HTR-8/SVneo (cell line): ENCODE measurements at places on chromosomes 6 and 20.

DNA sequence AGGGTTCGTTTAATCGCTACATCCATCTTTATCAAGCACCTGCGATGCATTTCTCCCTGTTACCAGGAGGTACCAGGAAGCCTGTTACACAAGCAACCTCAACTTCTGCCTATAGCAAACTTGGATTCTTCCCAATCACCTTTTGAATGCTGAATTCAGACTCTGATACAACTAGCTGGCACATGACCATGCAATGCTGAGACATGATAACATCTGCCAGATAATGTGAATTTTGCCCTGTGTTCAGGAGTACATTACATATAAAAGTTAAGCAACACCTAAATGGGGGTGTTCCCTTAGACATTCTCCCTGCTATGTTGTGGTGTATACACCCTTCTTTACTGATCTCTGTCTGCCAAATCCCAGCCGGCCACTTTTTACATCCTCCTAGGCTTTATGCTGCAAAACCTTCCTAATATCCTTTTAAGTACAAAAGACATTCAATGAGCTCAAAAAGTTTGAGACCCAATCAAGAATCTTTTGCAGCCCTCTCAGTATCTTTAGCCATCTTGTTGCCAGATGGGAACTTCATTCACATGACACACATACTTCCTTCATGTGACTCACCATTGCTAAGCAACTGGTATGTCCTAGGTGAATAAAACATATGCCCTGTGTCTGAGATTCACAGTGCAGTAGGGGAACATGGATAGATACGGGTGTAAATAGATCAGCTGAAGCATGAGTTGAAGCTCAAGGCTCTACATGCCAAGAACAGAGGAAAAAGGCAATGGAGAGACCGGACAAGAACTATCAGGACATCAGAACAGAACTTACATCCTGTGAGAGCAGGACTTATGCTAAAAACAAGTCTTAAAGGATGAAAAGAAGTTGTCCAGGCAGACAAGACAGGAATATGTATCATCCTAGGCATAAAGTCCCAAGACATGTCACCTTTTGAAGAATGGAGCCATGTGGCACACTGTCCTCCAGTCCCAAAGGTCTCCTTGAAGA, 84.3 kb downstream of the ZHX3 start:
- peak; percentile 41 for DNase-seq

DNA sequence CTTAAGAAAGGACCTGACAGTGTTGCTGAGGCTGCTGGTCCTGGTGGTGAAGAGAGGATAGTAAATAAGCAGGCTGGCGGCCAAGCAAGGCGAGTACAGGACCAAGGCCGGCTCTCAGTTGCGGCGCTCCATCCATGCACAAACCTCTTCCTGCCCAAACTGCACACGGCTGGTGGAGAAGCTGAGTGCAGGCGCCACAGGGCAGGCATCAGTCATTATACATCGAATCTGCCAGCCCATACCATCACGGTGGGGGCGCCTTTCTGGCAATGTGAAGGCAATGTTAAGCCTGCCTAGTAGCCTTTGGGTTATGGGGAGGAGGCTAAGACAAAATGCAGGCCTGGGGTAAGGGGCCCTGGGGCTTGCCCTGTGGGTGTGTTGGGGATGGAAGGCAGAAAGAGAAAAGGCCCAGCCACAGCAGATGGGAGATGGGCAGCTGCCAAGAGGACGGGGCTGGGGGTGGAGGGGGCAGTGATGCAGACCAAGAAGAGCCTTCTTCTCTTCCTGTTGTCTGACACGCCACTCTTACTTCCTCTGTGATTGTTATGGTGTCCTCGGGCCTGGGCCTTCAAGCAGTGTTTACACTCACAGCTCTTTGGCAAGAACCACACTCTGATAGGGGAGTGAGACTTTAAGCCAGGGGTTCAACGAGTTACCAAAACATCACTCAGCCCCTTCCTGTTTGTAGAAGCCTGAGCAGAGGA, 20.3 kb upstream of the KCNK16 start:
- no peak for DNase-seq

DNA sequence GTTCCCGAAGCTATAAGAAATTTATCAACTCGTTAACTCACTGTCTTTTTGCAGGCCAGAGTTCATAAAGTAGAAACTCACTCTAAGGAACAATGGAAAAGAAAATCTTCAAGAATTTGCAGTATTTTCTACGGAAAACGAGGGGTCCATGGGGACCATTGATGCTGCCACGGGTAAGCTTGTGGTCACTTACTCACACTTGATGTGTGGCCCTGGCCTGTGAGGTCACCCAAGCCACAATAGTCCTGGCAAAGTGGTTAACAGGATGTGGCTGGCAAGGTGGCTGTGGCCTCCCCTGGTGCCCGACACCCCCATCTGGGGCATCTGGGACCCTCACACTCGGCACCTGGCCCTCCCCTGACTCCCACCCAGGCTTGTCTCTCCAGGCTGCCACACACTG, 123.4 kb downstream of the C6orf118 start:
- DNase-seq = no peak

- no peak for DNase-seq
Observed at GRCh38 chr6:43917878-43918382, 147.9 kb downstream of the VEGFA start.

- DNase-seq = no peak
Observed at GRCh38 chr6:44120692-44121443, 6.4 kb downstream of the MRPL14 start.

DNA sequence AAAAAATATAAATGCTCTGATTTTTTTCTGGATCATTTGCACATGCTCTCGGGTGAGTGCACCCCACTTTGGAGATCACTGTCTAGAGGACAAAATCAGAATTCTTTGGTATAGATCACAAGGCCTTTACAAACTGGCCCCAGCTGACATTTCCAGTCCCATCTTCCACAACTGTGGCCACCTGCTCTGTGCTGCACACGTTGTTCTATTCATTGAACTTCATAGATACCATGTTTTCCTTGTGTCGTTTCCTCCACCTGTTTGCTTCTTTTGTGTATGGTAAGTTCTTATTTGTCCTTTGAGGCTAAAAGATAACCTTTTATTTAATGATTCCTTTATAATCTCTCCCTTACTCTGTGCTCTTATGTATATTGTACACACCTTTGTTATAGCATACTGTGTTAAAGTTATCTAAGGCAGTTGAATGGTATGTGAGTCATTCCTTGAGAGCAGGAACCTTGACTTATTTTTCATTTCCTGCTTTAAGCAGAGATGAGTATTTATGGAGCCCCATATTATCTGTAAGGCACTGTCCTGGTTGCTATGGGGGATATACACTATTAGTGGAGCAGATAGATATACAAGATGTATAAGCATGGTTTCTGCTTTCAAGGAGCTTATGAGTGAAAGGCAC, 12.0 kb upstream of the SLC17A5 start:
- no peak for DNase-seq

GRCh38 chr6:70547313-70547712, 19.4 kb upstream of the SDHAF4 start:
- DNase-seq = no peak

- DNase-seq = no peak
Observed at GRCh38 chr20:41176711-41177552, 39.6 kb downstream of the PLCG1 start.

GRCh38 chr6:36028088-36028876, 674 bp downstream of the MAPK14 start:
- no peak for DNase-seq

DNA sequence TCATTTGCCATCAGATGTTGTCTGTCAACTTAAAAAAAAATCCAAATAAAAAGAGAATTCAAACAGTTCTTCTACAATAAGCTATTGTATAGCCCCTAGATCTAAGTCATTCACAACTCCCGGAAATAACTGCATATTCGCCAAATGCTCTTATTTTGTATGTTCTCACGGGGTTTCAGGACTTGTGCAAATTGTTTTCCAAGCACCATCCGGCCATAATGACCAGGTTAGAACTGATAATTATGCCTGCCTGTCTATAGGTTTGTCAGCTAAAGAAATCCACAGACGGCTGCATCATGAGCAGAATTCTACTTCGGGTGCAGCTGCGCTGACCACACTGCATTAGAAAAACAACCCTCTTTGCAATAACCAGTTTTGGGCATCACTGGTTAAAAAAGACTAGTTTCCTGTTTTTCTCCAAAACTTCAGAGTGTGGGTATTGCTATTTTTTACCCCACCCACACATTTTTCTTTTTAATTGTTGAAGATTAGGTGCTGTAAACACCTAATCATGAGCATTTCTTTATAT, 87.7 kb downstream of the HIVEP2 start:
- DNase-seq = no peak

DNA sequence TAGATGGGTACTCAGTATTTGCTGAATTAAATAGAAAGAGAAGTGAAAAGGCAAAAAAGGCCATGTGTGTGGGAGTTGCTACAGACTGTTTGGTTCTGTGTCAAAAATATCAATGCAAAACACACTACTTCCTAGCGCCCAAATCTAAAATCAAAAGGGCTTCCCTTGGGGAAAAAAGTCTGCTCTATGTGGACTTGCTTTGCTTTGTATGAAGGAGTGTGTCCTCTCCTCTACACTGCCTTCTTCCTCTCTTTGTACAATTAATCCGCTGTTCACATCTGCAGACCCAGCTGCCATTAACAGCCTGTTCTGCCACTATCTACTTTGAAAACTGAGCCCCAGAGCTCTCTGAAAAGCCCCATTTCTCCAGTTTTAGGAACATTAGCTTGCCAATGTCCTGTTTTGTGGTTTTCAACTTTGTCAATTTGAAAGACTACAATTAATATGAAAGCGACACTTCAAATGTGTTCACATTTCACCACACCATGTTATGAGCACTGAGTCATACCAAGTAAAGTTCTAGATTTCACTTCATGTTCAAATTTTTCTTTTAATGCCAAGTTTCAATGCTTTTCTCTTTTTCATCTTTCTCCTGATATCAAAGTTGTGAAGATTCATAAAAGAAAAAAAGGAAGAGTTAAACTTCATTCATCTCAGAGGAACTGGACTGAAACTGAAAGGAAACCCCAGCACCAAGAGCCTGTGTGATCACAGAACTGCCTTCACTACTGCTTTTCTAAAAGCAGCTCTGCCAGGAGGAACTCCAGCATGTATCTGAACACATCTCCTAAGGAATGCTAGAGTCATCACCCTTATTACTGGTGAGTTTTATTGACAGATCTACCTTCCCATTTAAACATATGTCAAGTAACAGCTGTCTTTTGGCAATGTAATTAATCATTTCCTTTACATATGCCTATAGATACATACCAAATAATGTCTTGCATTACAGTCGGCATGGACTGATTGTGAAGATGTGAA, 102.6 kb downstream of the KIF13A start:
- DNase-seq = no peak

- DNase-seq = no peak
Observed at GRCh38 chr6:82832811-82833210, 232.8 kb downstream of the UBE3D start.

GRCh38 chr6:149267072-149267471, 50.4 kb upstream of the TAB2 start:
- DNase-seq = no peak

DNA sequence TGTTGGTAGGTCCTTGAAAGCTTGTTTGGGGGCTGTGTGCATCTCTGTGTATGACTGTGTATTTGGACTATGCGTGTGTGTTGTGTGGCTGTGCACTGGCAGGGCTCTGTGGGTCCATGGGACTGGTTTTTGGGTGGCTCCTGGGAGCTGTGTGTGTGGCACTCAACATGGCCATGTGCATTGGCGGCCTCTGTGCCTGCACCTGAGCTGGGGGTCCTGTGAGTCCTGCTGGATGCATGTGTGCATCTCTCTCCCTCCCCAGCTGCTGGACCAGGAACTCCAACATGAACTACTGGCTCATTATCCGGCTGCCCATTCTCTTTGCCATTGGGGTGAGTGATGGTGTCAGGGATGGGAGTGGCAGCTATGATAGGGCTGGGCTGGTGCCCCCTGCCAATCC, 30.1 kb downstream of the GLP1R start:
- DNase-seq = no peak

DNA sequence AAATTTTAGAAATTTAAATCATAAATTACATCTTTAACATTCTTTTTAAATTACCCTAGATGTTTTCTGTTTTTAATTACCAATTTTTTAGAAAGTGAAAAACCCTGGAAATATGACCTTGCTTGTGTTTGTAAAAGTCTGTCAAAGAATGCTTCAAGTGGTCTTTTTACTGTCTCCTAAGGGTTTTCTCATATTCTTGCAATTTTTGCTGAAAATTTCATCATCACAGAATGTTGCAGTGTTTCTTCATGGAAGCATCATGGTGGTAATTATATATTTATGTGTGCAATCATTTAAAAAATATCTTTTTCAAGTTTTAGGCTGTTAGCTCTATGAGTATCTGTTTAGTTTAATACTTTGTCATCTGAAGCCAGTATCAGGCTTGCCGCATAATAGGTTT, 178.2 kb downstream of the HDGFL1 start:
- DNase-seq = no peak

DNA sequence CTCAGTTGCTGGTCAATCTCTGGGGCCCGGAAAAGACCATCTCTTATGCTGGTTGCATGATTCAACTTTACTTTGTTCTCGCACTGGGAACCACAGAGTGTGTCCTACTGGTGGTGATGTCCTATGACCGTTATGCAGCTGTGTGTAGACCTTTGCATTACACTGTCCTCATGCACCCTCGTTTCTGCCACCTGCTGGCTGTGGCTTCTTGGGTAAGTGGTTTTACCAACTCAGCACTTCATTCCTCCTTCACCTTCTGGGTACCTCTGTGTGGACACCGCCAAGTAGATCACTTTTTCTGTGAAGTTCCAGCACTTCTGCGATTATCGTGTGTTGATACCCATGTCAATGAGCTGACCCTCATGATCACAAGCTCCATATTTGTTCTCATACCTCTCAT, 4.3 kb downstream of the OR2J3 start:
- no peak for DNase-seq

DNA sequence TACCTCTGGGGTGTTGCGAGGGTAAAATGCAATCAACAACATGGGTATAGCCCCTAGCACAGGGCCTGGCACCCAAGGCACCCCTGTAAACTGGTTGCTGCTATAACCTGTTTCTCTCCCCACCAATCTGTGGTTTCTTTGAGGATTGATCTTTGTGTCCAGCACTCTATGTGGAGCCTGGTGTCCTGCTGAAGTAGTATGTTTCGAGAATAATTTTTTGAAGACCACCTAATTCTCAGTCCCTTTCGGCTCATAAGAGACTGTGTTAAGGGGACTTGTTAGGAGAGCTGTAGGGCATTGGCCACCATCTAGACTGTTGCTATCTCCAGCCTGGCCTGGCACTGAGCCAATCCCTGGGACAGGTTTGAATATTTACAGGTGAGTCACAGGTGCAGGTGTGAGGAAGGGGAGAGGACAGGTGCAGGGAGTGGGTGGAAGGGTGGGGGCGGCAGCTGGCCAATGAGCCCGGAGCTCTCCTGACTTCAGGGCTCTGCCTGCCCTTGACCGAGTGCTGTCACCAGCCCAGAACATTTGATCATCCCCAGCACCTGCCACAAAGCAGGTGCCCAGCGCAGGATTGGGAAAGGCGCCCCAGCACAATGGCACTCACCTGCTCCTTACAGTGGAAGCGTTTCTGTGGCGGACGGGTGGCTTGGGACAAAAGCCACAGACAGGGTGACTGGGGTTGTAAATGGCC, 8.1 kb upstream of the C20orf144 start:
- no peak for DNase-seq

DNA sequence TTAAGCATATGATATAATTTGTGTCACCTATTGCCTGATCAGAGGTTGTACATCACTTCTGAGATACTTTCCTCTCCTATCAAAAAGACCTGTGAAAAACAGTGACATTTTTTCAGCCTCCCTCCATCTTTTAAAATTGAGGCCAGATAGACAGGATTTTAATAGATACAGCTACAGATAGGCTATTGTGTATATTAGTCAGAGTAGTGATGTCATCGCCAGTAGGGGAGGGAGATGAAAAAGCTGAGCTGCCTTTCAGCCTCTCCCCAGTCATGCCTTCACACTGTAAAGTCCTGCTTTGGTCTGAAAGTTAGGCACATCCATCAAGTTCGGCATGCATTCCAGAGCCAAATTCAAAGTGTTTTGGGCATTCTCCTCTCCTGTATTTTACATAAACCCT, 7.9 kb upstream of the PABPC1L start:
- DNase-seq = no peak
